Non-pigmented ciliary epithelial cell (primary cell): ENCODE measurements at places on chromosomes 12 and 14.

DNA sequence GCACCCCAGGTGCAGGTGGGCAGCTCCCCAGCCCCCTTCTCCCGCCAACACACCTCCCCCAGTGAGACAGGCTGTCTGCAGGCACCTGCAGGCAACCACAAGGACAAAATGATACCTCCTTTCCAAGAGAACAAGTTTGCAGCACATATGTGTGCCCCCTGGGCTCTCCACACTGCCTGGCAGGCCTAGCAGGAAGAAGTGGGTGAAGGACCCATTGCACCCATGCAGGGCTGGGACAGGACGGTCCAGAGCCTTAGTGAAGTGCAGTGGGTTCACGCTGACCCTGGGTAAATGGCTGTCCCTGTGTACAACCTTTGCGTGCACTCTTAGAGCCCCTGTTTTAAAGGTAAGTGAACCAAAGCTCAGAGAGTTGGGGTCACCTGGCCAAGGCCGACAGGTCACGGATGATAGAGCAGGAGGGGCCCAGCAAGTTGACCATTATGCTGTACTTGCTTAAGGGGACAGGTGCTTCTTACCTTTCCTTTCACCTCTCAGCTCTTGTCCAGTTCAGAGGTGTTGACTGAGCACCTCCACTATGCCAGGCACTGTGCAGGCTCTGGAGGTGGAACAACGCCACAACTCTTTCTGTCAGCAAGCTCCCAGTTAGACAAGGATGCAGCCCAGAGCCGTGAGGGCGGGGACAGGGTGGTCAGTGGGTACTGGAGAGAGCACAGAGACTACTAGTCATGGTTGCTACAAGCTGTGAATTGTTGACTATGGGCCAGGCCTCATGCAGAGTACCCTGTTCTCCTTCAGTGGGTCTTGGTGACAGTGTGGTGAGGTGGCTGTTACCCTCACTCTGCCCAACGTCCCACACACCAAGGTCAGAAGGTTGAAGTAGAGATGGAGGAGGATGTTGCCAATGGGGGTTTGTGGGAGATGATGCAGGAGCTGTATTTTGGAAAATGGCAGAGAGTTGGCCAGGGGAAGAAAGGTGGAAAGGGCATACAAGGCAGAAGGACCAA, 125.9 kb downstream of the PAPOLA start:
- DNase-seq = no peak

DNA sequence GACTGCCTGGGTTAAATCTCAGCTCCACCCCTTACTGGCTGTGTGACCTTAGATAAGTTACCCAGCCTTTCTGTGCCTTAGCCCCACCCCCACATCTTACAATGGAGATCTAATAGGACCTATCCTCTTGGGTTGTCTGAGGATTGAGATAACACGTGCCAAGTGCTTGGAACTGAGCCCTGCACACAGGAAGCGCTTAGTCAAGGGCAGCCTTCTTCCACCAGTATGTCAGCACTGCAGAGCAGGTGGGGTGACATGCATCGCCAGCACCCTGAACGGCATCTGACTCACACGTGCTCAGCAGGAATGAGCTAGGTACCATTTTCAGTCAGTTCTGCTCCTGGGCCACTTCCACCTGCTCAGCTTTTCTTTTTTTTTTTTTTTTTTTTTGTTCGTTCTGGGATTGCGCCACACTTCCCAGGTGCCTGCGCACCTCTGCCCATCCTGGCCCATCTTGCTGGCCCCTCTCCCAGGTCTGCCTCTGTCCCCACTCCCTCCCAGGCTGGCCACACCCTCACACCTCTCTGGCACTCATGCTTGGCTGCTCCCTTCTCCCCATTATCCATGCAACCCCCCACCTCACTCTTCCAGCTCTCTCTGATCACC, 19.6 kb downstream of the LGMN start:
- DNase-seq = no peak

DNA sequence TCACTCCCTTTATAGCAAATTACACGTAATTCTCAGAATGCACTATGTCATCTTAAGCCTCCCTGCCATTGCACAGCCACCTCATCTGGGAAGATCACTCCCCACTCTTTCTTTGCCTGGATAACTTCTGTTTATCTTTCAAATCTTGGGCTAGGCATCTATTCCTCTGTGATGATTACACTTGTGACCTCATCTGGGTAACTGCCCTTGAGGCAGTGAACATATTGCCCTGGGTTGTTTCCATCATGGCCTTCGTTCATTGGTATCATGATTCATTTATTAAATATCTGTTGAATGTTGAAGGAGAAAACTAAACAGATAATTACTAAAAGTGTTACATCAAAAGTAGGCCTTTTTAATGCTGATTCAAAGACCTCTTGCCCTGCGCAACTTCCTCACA, 26.2 kb upstream of the PDE3A start:
- no peak for DNase-seq

DNA sequence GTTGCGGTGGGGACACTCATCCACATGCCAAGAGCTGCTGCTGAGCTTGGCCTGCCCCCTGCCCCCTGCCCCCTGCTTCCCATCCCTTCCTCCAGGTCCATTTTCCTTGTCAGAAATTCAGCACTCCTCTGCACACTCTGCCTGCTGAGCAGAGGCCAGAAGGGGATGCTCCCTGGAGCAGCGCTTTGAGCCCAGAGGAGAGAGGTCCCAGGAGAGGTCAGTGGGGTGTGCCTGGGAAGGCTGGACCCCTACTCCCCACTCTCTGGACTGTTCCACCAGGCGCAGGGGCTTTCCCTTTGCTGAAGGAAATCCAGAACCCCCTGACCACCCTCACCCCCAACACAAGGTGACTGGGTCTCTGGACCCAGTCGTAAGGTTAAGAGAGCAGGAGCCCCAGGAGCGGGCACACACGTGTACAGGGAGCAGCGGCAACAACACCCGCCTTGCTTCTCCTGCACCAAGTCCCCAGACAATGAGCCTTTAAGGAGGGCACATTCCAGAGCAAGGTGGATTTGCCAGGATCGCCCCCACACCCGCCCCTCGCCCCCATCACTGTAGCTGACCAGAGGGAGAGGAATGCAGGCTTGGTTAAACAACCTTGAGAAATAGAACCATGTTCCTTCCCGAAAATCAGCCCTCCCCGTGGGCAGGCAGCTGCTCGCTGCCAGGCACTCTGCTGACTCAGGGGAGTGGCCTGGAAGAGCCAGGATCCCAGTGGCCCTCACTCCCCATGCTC, 30.7 kb downstream of the ISCA2 start:
- no peak for DNase-seq

DNA sequence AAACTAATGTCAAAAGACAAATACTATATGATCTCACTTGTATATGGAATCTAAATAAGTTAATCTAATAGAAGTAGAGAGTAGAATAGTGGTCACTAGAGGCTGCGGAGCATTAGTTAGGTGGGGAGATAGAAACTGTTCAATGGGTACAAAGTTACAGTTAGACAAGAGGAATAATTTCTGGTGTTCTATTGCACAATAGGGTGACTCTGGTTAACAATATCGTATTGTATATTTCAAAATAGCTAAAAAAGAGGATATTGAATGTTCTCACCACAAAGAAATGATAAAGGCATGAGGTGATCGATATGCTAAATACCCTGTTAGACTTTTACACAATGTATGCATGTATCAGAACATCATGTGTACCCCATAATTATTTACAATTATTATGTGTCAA, 42.9 kb downstream of the IGF1 start:
- DNase-seq = no peak

- DNase-seq = no peak
These were observed 1.8 kb downstream of the GLI1 start for GRCh38 chr12:57461276-57461916.

- DNase-seq = no peak
These were observed 155.8 kb downstream of the TMTC2 start for GRCh38 chr12:82842480-82842879.

DNA sequence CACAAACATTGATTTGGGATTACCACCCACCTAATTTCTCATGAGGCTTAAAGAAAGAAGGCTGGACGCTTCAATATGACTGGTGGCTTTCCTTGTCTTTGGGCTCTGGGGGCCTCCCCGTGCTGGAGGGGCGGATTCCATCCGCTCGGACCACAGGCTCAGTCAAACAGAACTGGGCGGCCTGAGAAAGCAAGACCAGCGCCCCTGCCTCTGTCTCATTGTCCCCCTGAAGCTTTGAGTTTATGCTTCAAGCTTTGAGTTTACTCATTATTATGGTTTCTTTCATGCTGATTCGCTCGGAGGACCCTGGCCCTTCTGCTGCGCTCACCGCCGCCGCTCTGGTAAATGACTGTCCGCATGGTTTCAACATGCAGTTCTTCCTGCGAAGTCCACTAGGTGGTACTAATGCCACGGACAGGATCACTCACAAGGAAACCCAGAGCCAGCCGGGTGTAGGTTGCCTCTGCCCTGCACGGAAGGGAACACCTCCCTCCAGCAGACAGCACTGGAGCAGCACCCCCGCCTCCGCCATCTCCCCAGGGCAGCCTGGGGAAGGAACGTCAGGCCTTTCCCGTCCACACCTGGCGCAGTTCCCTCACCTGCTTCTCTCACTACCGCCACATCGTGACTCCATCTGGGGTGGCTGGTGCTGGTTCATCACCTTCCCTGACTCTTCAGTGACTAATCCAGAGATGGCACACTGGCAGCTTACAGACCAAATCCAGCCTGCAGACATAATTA, 13.2 kb upstream of the TIGAR start:
- DNase-seq = peak; percentile 43

DNA sequence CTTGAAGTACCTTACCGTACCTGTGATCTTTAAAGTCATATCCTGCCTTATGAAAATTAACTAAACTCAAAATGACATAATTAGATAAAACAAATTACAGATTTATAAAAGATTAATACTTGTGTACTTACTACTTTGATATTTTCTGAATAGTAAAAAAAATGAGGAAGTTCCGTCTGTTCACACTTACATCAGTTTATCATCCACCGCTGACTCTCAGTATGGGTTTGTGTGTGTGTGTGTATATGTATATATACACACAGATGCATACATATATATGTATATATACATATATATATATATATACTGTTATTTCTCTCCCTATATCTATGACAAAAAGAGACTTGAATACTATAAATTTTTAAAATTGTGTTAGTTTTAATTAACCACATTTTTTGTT, 65.0 kb upstream of the MON2 start:
- no peak for DNase-seq

GRCh38 chr12:12561371-12562015, 1.2 kb downstream of the DUSP16 start:
- no peak for DNase-seq

GRCh38 chr12:8548192-8548591, 7.5 kb upstream of the CLEC4E start:
- DNase-seq = no peak

- no peak for DNase-seq
These were observed 23.1 kb downstream of the PIK3C2G start for GRCh38 chr12:18284386-18284785.

GRCh38 chr12:96034621-96035282, 635 bp downstream of the LTA4H start:
- DNase-seq = no peak

DNA sequence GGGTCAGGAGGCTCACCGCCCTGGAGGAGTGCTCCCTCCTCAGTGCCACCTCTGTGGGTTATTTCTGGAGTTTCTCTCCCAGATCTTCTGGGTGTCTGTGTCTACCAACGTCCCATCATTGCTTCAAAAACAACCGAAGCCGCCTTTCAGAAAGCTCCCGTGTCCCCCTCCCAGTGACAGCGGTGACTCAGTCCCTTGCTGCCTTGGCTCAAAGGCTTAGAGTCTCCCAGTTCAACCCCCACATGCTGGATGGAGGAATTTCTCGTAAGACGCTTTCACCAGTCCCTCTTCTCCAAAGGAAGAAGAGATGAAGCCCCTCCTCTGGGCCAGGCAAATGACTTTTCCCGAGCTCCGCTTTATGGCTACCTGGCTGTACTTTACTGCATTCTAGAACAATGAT, 146.6 kb downstream of the RBM19 start:
- no peak for DNase-seq

DNA sequence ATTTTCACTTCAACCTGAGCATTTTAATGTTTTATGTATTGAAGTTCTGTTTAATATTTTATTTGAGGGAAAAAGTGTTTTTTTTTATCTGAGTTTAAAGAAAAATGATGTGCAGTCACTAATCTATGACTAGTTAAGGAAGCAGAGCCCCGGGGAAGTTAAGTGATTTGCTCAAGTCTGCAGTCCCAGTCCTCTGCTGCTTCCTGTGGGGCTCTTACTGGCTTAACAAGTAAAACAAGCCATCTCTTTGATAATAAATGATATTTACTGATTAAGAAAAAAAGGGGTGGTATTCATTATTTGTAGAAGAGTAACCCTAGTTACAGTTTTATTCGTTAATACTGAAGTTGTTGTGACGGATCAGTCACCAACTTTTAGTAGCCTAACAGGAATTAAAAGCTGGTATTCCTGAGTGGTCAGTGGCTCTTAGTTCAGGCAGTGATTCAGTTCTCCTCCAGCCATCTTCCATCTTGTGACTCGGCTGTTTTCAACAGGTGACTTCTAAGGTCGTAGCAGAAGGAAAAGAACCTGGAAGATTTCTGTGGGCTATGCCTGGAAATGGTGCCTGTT, 21.7 kb downstream of the BICDL1 start:
- DNase-seq = no peak

DNA sequence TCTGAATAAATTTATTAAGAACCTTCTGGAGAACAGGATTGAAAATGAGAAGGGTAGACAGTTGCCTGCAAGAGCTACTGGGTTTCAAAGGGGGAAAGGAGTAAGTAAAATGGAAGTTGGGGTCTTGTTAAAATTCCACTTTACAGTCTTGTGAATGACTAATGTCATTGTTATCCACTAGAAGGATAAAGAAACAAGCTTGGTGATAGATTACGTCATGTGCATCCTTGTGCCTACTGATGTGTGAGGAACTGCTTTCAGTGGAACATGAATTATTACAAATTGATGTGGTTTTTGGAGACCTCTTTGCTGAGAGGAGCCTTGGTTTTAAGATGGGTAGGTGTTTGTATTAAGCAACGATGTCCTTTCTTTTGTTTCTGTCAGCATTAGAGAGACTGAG, 272.5 kb upstream of the PRICKLE1 start:
- peak; percentile 48 for DNase-seq

DNA sequence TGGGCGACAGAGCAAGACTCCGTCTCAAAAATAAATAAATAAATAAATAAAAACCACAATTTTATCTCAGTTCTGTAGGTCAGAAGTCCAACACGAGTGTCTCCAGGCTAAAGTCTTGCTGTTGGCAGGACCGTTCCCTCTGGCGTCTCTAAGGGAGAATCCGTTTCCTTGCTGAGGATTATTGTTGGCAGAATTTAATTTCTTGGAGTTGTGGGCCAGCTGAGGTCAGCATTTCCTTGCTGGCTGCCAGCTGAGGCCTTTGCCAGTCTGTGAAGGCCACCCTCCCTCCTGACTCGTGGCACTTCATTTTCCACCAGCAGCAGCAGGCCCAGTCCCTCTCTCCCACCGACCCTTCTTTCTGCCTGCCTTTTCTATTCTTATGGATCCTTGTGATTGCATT, 17.2 kb downstream of the PSMC1 start:
- DNase-seq = no peak

GRCh38 chr14:99330316-99331240, 58.6 kb upstream of the BCL11B start:
- DNase-seq = no peak

GRCh38 chr12:117695956-117696355, 272.8 kb downstream of the KSR2 start:
- DNase-seq = no peak
